ENCODE measurements at places on chromosomes 5 and 9.

- DNase-seq, result no peak
Measured at GRCh38 chr5:139494832-139495231, 12.3 kb upstream of the STING1 start.

- no peak for DNase-seq
Measured at GRCh38 chr9:2574203-2574602, 47.4 kb upstream of the VLDLR start.

- no peak for DNase-seq
Measured at GRCh38 chr5:137611011-137611580, 112.0 kb upstream of the SPOCK1 start.

- DNase-seq, result no peak
Measured at GRCh38 chr5:106307265-106307664, 1363.5 kb downstream of the EFNA5 start.

DNA sequence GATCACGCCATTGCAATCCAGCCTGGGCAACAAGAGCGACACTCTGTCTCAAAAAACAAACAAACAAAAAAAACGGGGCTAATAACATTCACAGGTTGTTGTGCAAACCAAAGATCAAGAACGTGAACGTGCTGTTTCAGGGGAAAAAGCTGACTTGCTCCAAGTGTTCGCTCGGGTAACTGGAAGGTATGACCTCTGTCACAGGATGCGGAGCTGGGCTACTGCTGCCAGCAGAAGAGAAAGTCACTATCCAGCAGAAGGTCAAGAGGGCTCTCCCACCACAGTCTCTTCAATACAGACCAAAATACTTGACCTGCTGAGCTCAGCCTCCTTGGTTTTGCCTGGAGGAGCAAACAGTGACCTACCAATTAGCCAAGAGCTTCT is 59.7 kb downstream of the ABCA1 start:
- no peak for DNase-seq

GRCh38 chr5:154284433-154284832 is 93.9 kb downstream of the GALNT10 start:
- no peak for DNase-seq

DNA sequence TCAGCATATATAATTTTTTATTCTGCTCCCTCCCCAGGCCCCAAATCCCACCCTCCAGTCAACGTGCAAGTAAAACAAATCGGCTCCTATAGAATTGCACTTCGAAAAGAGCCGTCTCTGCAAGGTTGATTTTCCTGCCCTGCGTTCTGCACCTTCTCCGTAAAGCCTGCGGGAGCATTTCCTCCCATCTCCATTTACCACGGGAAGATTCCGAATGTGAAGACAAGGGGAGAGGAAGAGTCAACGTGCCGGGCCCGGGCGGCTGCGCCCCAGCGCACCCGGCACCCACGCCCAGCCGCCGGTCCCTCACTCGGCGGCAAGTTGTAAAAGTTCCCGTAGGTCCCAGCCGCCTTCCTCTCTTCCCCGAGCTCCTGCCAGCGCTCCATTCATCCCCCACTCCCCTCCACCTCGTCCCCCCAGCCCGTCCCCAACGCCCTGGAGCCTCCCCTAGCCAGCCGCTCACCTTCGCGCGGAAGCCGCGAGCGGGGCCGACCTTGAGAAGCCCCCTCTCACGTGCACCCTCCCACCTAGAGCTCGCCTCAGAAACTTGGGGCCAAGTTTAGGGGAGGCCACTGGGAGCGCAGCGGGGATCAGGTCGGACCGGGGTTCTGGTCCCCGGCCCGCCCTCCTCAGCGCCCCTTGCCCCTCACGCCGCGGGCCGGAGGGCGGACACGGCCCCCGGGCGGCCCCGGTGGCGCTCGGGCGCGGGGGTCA is 431 bp downstream of the BNC2 start:
- no peak for DNase-seq

DNA sequence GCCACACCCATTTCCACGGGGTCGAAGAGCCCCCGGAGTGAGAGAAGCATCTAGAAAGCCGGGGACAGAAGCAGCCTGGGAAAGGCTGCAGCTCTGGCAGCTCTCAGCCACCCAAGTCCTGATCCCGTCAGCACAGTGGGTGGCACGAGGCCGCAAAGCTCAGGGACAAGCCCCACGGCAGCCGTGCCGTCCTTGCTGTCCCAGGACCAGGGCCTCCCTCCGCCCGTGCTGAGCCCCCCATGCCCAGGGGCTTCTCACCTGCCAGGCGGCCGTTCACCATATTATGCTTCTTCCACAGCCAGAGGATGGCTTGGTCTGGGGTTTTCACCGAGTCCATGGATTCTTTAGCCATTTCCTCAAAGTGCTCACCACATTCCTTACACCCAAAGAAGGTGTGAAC is 6.1 kb upstream of the LHX3 start:
- DNase-seq, result no peak

GRCh38 chr5:30103452-30104202 is 1089.9 kb upstream of the CDH6 start:
- no peak for DNase-seq

- DNase-seq, result no peak
Measured at GRCh38 chr9:117936185-117937130, 232.3 kb downstream of the TLR4 start.

- DNase-seq, result no peak
Measured at GRCh38 chr9:16267281-16268066, 603.0 kb downstream of the BNC2 start.

DNA sequence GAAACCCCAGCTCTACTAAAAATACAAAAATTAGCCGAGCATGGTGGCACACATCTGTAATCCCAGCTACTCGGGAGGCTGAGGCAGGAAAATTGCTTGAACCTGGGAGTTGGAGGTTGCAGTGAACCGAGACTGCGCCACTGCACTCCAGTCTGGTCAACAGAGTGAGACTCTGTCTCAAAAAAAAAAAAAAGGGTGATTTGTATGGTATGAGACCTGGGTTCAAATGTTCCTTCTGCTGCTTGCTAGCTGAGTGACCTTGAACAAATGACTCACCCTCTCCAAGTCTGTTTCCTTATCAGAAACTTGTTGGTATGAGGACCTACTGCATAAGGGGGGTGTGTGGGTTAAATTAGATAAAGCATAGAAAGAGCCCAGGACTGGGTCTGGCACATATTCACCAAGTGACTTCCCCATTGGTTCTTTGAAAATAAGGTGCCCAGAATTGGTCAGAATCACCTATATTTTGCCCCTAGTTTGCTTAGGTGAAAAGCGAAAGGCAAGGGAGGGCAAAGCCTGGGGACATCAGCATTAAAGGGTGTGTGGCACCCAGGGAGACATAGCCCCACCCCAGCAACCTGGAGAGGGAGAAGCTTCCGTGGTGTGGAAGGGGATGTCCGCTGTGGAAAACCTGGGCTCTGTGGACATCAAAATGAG is 9.9 kb downstream of the SLC25A25 start:
- no peak for DNase-seq

- peak; percentile 48 for DNase-seq
Measured at GRCh38 chr9:9612270-9612669, 1000.5 kb downstream of the PTPRD start.

DNA sequence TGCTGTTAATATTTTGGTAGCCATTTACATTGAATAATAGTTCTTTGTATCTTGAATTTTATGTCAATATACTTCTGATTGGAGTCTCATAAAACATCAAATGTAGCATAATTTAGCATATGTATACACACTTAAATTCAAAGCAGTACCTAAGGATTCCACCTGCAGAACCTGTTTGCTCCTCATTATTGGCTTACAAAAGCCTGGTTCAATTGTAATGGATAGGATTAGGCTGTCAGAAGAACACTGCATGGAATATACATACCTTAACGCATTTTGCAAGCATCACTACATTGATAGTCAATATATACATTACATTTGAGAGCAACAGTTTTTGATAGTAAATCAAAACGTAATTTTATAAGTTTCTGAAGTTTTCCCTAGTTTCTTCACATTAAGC is 711.3 kb upstream of the COX7C start:
- DNase-seq, result no peak

DNA sequence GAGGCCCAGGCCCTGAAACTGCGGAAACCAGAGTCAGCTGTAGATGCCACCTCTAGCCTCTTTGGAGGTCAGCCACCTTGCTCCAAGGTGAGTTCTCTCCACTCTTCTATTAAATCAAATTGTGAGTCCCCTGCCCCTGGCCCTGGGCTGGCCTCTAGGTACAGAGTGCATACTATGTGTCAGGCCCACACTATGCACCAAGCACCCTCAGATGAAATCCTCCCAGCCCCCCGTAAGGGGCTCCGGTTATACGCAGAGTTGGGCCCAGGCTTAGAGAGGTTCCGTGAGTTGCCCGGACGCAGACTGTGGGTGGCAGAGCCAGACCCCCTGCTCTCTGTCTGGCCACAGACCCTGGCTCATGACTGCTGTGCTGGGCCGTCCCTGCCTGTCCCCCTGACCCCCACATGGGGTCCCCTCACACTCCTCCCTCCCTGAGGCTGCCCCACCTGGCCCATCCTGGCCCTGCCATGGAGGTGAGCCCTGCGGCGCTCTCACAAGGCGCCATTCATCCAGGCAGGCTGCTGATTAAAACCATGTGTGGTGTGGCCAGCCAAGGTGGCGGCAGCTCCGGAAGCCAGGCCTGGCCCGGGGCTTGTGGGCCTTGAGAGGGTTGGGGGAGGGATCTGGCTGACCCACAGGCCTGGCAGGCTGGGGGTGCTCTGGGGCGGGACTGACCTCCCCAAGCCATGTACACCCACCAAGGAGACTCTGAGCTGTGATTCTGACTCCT is 65.5 kb upstream of the SYNPO start:
- DNase-seq, result no peak

DNA sequence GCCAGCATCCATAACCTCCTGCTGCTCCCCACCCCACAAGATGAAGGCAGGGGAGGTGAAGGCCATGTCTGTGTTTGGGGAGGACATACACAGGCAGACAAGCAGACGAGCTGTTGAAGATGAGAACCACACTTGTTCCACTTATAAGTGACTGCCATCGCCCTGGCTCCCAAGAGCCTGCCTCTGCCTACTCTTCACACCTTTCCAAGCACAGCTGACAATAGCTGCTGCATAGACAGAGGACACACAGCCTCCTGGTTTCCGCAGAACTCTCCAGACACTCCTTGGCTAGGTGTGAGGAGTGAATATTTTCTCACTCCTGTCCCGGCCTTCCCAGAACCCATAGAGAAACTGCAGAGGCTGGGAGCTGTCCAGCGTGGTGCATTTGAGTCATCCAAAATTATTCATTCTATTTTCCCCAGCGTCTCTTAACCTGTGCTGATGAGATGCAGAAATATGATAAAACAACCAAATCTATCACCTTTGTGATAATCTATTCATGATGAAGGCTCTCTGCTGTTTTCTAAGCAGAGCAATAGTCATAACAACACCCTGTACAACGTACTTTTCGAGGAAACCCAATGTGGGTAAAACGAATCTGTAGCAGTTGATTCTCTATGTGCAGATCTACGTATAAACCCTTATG is 24.7 kb downstream of the KLF9 start:
- no peak for DNase-seq

GRCh38 chr5:102765350-102765749 is 10.2 kb downstream of the PAM start:
- no peak for DNase-seq

- DNase-seq, result peak; percentile 11
Measured at GRCh38 chr9:93305497-93306020, 121.6 kb downstream of the WNK2 start.

- no peak for DNase-seq
Measured at GRCh38 chr5:112779531-112779930, 41.8 kb downstream of the APC start.
